Stimulated activated CD8-positive, alpha-beta memory T cell treated with anti-CD3 and anti-CD28 coated beads, Interleukin-7, amount 100 ng/mL, for 48 hours (primary cell): ENCODE measurements at places on chromosomes 16 and 17.

- peak; percentile 15 for DNase-seq
Measured at GRCh38 chr17:27294689-27295630, 1.0 kb downstream of the WSB1 start.

DNA sequence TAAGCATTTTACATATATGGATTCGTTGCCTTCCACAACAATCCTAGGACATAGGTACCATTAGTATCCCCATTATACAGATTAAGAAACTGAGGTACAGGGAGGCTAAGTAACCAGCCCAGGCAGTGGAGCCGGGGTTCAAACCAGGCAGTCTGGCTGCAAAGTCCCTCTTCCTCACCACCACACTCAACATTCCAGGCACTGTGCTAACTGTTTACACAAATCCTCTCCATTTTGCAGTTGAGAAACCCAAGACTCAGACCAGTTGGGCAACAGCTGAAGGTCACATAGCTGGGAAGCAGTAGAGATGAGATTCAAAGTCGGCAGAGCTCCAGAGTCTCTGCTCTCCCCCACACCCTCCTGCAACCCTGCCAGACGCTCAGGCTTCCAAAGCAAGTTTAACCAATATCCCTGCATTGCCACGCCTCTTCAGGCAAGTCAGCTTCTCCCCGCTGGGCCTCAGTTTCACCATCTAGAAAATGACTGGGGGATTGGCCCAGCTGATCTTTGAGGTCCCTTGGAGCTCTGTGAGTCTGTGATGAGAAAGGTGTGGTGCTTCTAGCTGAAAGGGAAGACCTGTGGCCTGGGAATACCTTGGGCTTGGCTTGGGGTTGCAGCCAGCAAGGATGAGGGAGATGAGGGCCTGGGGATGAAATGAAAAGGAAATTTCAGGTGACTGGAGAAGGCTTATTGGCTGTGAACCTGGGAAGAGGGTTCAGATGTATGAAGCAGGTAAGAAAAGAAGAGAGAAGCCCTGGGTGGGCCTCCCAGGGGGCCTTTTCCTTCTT lies 14.0 kb downstream of the CCR7 start:
- no peak for DNase-seq

GRCh38 chr16:22063888-22064467 lies 28.4 kb upstream of the VWA3A start:
- DNase-seq, result no peak

GRCh38 chr17:47744168-47745036 lies 11.4 kb downstream of the TBX21 start:
- no peak for DNase-seq

DNA sequence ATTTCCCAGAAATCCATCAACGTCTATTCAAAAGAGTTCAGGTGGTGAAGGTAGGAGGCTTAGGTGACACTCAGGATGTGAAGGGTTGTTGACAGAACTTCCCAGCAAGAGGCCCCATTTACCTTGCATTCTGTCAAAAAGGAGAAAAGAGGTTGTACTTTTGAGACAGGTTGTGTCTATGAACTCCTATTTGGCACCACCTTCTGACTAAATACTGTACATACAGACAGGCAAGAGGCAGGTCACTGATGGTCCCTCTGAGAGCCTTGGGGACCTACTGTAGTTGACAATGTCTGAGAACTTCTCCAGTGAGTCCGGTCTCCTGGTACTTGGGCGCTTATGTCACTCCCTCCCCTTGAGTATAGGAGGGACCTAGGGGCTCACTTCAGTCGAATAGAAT lies 479.3 kb upstream of the ZFHX3 start:
- no peak for DNase-seq

DNA sequence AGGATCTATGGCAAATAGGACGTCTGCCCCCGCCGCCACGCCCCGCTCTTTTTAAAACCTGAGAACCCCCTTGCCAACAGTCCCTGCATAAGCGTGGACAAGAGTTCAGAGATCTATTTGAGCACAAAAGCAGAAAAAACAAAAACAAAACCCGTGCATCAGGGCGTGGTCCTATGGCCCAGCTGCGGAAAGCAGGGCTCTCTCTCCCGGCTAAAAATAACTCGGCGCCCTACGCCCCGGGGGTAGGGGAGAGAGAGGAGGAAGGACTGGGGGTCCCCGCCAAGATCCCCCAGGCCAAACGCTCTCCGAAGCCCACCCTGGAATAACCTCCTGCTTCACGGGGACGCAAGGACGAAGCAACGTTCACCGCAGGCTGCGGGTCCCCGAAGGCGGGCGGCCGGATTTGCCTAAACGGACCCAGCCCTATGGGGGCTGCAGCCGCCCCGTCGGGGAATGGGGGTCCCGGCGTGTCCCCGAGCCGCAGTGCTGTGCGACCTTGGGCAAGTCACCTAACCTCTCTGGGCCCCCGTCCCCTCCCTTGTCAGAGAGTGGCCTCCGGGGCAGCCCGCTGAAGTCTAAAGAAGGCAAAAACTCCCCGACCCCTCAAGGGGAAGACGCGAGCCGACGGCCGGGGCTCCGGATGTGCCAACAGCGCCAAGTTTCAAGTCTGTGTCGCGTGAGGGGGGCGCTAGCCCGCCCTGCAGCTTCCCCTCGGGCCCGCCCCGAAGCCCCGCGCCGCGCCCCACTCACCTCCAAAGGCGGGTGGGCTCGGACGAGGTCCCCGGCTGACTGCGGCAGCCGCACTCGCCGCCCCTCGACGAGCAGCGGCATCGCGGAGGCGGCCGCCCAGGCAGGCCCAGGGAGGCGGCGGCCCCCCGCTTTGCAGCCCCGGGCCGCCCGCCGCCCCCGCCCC lies 477 bp downstream of the NTAN1 start:
- DNase-seq, result no peak

GRCh38 chr17:50604513-50604912 lies 30.2 kb upstream of the ABCC3 start:
- DNase-seq, result no peak

DNA sequence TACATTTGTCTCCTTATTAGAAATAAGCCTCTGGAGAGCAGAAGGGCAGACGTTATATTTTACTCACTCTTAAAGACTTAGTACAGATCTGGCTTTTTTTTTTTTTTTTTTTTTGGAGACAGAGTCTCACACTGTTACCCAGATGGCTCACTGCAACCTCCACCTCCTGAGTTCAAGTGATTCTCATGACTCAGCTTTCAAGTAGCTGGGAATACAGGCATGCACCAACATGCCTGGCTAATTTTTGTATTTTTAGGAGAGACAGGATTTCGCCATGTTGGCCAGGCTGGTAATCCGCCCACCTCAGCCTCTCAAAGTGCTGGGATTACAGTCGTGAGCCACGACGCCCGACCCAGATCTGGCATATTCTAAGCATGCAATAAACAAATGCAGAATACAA lies 36.4 kb upstream of the TMEM97 start:
- no peak for DNase-seq

DNA sequence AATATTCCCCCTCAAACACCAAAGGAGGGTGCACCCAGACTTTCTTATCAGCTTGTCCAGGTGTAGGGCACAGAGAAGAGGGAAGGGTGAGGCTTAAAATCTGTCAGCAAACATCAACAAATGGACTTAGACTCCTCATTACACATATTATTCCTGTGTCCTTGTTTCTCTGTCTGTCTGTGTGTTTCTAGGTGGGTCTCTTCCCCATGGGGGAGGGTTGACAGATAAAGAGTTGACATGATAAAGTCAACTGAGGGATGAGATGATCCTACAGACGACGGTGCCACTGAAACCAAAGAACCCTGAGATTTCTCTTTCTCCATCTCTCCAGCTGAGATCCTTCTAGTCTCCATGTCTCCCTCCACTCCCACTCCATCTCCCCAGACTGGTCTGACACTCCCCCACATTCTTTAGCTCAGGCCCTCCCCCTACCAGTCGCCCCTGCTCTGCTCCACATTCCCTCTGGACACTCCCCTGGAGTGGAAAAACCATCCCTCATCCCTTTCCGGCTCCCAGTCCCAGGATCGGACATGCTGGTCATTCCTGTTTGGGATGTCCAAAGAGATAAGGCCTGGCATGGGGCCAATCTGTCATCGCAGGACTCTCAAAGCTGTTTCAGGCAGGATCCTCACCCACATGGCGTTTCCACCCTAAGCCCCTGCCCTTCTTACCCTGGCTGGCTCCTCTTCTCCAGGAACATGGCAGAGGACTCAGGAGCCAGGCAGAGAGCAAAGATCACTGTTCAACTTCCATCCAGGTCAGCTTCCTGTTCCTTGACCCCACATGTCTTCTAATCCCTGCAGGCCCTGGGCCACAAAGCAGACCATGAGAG lies 2.9 kb upstream of the ITGA3 start:
- DNase-seq, result no peak

GRCh38 chr17:42908872-42909700 lies 8.5 kb downstream of the G6PC1 start:
- DNase-seq, result no peak

GRCh38 chr16:24988593-24989338 lies 26.4 kb downstream of the ARHGAP17 start:
- no peak for DNase-seq

- no peak for DNase-seq
Measured at GRCh38 chr16:12147681-12148080, 171.1 kb downstream of the SNX29 start.

DNA sequence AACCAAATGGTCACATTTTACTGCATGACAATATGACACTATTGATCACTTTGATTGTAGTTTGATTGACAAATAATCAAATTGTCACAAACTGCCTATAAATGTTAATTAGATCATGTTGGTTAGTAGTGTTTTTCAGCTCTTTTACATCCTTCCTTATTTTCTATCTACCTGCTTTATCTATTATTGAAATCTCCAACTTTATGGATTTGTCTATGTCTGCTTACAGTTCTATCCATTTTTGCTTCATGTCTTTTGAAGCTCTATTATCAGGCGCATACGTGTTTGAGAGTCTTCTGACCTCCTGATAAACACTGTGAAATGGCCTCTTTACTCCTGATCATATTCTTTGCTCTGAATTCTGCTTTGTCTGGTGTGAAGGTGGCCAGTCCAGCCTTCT lies 83.2 kb upstream of the GNG13 start:
- no peak for DNase-seq

DNA sequence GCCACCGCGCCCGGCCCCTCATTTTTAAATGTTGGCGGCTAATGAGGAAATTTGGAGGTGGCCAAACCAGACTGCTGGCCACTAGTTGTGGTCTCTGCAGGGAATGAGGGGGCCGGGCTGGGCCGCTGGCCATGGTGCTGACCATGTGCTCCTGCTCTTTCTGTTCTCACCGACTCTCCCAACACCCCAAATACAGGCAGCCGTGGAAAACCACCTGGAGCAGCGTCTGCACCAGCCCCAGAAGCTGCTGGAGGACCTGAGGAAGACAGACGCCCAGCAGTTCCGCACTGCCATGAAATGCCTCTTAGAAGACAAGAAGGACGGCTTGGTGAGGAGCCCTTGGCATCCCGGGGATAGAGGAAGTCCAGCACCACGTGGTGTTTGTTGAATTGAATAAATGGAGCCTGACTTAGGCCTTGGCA lies 21.3 kb downstream of the OTOA start:
- DNase-seq, result no peak

DNA sequence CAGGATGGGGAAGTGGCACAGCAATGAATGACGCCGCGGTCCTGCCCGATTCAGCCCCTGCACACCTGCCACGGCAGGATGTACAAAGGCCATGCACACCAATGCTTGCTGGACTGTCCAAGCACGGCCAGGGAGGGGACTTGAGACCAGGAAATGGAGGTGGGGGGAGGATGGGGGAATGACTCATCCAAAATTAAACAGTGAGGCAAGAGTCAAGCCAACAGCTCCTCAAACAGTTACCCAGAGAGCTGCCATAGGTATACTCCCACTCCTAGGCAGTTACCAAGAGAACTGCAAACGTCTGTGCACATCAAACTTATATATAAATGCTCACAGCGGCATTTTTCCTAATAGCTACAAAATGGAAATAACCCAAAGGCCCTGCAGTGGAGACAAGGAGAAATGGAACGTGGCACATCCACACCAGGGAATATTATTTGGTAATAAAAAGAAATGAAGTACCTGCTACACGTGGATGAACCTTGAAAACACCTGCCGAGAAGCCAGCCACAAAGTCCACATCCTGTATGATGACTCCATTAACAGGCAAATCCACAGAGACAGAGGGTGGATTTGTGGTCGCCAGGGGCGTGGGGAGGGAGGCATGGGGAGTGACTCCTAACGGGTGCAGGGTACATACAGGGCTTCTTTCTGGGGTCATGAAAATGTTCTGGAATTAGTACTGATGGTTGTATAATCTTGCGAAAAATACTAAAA lies 54.1 kb downstream of the VAC14 start:
- DNase-seq, result no peak

GRCh38 chr17:66579556-66579955 lies 255.4 kb upstream of the CACNG5 start:
- DNase-seq, result no peak

DNA sequence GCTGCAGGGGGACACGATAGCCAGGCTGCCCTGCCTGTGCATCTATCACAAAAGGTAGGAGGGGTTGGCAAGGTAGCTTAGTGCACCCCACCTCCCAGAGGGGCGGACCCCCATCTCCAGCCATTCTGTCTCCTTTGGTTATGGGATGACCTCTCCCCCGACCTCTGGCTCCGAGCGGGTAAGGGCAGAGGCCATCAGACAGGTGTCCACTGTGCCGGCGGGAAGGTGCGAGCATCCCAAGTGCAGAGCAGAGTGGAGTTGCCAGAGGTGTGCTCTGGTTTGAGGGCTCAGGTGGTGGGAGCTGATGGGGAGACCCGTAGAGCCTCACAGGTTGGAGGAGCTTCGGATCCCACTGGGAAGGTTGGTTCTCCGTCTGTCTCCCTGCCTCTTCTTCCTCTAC lies 11.7 kb downstream of the LDHD start:
- DNase-seq, result no peak

DNA sequence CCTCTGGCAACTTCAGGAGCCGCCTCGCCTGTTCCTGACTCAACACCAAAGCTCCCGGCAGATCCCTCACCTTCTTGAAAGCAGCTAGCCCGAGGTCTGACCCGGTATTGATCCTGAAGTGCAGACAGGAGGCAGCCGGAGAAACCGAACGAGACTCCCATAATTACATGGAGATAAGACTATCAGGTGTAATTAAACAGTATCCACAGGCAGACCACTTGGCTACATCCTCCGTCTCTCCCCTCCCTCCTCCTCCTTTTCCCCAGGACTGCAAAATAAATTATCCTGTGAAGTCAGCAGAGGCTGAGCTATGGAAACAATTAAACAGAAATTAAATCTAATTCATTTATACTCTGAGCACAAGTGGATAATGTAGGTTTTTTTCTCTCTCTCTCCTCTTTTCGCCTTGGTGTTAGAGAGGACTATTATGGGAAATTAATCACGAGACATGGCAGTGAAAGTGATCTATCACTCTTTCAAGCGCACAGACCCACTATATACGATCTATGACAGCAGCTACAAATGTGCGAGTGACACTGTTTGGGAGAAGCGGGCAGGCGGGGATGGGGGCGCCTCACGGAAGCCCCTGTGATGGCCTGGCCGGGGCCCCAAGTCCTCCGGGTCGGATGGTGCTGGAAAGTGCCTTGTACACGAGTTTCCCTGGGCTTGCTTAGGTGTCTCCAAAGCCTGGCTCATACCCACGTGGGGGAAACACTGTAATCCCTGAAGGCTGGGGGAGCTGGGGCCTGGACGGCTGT lies 92.8 kb downstream of the RBFOX3 start:
- DNase-seq, result no peak
